ENCODE measurements at places on chromosomes 1 and 21.

- DNase-seq, result no peak
Observed at GRCh38 chr21:29175408-29176134, 45.1 kb downstream of the MAP3K7CL start.

DNA sequence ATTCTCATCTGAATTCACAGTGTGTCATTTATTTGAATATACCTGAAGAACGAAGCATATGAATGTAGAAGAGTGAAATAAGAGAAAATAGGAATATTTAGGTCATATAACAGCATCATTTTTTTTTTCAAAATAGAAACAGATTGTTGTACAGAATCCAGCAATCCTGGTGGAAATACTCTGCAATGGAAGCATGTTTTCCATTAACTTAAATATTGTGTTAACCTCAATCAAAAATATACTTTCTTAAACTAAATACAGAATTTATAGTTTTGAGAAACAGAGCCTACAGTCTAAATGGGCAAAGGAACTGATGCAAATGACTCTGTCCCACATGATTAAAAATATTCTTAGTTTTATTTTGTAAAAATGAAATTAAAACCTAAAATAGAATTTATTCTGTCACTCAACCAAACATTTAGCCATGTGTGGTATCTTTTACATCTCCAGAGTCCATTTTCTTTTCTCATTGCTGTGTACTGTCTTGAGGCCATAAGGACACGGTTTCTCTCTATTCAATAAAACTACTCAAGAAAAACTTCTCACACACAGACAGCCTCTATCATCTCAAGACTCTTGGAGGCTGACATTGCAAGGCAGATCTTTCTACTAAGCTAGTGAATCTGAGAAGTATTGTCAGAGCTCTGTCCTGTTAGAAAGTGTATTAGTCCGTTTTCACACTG is 322.6 kb downstream of the LTN1 start:
- DNase-seq, result no peak

DNA sequence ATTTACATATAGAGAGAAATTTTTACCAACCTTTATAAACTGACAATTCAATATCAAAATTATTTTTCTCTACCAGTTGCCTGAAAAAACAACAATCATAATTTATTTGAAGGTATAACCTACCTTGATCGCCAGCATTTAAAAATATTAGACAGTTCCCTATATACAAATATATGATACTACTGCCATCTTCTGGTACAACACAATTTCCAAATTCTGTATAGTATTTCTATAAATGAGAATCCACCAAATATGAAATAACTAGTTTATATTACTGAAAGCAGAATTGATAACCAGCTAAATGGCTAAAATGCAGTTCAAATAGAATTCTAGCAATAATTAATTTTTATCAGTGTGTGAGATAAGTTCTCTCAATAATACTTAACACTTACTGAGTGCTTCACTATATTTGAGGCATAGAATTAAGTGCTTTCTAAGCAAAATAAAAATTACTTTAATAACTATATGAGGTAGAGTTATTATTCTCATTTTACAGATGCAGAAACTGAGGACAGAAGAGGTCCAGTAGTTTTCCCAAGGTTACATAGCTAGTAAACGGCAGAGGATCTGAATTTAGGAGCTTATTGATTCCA is 75.6 kb downstream of the PIGK start:
- no peak for DNase-seq

DNA sequence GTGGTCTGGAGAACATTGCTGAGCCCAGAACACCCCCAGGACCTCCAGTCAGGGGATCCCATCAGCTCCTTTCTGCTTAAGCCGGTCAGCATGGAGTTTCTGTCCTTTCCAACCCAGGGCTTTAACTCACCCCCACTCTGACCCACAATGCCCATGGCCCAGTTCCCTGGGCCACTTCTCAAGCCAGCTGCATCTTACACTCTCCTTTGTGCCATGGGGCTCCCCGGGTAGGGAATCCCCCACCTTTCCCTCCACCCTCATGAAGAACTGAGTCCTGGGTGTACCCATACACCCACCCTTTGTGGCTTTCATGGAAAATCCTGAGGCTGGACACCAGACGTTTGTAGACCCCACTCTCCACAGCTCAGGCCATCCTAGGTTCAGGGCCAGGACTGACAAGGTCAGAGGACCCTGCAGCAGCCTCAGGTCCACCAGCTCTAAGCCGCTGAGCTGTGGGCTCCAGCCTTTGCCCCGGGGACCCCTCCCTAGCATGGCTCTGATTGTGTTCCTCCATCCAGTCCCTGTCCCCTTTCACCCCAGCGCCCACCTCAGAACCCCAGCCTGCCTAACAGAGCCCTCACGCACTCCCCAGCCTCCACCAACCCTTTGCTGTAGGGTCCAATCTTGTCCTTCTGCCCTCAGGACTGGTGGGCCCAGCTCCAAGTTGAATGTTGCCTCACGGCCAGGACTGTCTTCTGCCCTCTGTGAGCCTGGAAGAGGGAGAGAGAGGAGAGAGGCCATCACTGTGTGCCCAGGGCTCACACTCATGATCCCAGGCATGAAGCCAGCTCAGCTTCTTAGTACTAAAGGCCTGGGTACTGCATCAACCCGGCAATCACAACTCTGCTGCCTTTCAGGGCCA is 394.8 kb downstream of the MATN1 start:
- DNase-seq, result no peak

DNA sequence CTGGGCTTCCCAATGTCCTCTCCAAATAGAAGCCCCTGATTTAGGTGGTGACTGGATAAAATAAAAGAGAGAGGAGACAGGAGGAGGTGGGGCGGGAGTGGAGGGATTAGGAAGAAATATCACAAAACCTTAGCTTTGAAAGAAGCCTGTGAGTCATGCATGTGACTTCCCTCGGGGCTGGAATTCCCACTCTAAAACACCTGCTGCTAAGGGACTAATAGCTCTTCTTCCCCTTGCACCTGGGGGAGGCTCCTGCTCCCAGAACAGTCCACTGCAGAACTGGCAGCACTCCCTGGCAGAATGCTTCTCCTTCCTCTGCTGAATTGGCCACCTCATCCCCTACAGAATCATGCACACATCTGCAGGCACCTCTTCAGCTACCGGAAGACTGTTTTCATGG is 207.2 kb downstream of the ATG4C start:
- no peak for DNase-seq

- DNase-seq, result no peak
Observed at GRCh38 chr1:204289280-204289679, 70.4 kb downstream of the PLEKHA6 start.

DNA sequence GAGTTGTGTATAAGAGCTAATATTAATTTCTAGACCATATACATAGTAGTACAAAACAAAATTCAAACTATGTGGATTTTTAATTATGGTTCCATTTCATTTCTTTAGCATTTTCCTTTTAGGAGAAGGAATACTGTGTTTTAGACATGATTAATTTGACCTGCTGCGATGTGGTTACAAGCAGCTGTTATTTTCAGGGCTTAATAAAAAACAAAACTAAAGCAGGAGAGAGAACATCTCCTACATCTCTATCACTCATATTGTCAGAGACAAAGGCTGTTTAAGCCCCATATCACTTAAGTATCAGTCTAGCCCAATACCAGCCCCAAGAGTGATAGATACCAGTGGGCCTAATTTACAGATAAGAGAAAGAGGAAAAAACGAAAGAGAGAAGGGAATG is 47.6 kb downstream of the ILDR2 start:
- no peak for DNase-seq

GRCh38 chr21:45615145-45615711 is 28.3 kb upstream of the PCBP3 start:
- peak; percentile 81 for DNase-seq

GRCh38 chr1:225435957-225436392 is 8.1 kb upstream of the LBR start:
- no peak for DNase-seq

GRCh38 chr1:160541622-160542302 is 18.7 kb upstream of the SLAMF6 start:
- no peak for DNase-seq

GRCh38 chr1:44890007-44890406 is 47.0 kb upstream of the PTCH2 start:
- no peak for DNase-seq

DNA sequence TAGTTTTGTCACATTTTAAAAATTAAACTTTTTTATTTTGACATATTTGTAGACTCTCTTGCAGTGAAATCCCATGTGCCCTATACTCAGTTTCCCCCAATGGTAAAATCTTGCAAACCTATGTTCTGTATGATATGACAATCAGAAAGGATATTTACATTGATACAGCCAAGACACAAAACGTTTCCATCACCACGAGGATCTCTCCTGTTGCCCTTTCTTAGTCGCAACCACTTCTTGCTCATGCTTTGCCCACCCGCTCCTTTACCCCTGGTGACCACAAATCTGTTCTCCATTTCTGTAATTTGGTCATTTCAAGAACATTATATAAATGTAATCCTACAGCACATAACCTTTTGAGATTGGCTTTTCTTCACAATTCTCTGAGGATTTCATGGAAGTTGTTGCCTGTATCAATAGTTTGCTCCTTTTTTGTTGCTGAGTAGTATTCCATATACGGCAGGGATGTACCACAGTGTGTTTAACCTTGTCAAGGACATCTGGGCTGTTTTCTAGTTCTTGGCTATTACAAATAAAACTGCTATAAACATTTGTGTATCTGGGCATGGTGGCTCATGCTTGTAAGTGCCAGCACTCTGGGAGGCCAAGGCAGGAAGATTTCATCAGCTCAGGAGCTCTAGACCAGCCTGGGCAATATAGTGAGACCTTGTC is 14.0 kb upstream of the BATF3 start:
- peak; percentile 57 for DNase-seq

- DNase-seq, result peak; percentile 84
Observed at GRCh38 chr1:203765029-203765837, at the start of gene LAX1. TSS of gene LAX1 (plus strand) at chr1:203765183. CDS start at chr1:203765566, 383 bp downstream.

DNA sequence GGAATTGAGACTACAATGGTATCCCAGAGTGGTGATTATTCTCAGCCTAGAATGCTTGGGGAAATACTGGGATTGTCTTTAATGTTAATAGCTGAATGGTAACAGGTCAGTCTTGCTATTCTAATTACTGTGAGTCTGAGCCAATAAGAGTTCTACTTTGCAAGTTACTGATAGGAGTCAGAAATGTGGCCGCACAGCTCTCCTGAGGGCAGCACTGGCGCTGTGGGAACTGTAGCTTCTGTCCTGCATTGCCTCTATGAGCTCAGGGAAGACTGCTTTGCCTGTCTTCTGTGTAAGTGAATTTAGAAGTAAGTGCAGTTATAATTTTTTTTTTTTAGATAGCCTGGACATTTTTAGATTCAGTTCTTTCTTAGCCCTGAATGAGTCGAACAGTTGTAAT is 10.0 kb upstream of the VAMP3 start:
- DNase-seq, result no peak

DNA sequence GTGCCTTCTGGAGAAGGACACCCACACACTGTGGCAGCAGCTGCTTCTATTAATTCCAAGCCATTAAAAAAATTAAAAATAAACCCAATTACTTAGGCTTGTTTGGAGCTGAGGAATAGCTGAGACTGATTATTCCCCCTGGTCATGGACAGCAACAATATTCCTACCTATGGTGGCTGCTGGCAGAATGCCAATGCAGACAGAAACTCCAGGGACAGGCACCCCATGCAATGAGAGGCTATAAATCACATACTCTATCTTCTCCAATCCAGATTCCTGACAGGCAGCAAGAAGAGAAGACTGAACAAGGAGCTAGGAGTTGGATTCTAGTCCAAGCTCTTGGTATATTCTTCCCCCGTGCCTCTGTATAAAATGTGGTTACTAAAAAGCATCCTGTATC is 275.4 kb upstream of the BEND5 start:
- no peak for DNase-seq

DNA sequence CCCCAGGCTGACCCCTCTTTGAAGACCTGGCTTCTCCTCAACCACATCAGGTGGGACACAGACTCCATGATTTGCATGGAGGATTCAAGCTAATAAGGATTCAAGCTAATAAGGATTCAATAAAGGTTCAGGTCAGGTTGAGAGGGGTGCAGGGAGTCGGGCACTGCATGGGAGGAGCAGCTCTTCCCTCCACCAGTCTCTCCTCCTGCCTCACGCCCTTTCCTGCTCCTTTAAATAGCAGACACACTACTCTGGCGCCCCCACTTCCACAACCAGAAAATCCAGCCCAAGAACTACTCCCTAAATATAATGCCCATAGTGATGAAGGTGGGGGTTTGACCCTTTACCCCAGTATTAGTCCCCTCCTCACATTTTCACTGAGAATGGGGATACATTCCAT is 7.1 kb downstream of the MEX3A start:
- no peak for DNase-seq

DNA sequence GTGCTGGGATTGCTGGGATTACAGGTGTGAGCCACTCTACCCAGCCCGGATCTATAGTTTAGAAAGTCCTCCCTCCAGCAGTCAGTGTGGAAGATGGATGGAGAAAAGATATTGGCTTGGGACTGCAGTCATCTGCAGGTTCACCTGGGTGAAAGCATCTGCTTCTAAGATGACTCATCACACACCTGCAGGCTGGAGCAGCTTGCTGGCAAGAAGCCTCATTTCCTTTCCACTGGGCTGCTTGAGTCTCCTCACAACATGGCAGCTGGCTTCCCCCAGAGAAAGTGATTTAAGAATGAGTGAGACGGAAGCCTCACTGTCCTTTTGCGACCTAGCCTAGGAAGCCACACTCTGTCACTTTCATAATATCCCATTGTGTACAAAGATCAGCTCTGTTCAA is 50.0 kb downstream of the FOXO6 start:
- DNase-seq, result no peak

DNA sequence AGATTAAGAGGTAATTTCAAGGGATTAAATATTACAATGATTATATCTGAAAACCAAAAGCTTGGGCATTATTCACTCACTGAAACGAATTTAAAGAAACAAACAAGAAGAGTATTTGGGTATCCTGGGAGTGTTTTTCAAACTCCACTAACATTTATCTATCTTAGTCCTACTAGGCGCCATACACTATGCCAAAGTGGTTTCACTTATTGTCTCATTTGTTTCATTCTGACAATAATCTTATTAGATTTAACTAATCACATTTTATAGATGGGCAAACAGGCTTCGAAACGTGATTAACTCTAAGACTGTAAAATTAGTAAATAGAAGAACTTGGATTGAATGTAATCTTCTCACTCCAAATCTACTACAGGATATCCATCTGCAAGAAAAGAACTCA is 25.4 kb downstream of the ASH1L start:
- DNase-seq, result no peak

DNA sequence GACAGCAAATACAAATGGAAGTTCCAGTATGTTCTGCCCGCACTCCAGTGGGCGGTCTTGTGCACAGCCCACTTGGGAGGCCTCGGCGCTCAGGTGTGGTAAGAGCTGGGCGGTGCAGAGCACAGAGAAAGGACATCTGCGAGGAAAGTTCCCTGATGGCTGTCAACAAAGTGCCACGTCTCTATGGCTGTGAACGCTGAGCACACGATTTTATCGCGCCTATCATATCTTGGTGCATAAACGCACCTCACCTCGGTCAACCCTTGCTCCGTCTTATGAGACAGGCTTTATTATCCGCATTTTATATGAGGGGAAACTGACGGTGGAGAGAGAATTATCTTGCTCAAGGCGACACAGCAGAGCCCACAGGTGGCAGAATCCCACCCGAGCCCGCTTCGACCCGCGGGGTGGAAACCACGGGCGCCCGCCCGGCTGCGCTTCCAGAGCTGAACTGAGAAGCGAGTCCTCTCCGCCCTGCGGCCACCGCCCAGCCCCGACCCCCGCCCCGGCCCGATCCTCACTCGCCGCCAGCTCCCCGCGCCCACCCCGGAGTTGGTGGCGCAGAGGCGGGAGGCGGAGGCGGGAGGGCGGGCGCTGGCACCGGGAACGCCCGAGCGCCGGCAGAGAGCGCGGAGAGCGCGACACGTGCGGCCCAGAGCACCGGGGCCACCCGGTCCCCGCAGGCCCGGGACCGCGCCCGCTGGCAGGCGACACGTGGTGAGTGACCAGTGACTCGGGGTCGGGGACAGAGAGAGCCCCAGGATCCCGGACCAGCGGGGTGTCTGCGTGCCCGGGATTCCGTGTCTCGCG is at the start of gene IL12RB2:
IL12RB2 (plus strand) TSS at position 623 of the 810 bp plus-strand sequence. CDS start 12,496 bp downstream, outside the sequence.
- DNase-seq, result peak; percentile 76

All from stimulated activated CD4-positive, alpha-beta T cell treated with anti-CD3 and anti-CD28 coated beads, Interleukin-1b, Interleukin-23, amount 100 ng/mL, for 48 hours (primary cell).